ENCODE measurements at places on chromosomes 3 and 15.

DNA sequence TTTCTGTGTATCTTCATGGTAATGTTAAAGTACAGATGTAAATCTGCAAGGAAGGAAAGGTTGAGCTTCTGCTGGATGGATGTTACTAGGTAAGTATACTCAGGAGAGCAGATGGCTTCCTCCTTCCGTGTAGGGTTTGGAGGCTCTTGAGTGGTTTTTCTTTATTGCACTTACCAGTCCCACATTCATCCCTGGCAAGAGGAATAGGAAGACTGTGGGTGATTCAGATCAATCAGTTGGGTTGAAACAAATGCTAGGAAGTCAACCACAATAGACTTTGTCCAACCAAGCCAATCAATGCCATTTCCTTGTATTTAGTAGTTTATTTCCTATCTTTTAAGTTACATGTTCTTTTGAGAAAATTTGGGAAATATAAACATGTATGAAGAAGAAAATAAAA lies 26.6 kb downstream of the MYZAP start:
- DNase-seq: no peak

DNA sequence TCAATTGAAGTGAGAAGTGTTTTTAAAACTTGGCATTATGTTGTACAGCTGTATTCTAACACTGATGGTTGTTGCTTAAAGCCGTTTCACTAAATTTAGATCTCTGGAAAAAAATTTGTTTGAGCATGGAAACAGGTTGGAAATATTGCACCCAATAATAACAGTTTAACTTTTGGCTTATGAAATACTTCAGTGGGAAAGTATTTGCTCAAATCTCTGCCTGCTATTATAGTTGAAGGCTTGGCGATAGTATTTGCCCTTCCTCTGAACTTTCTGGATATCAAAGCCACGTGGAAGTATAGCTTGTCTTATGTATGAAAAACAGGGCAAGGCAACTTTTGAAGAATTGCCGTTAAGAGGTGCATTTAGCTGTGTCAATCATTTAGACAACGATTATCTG lies 270.3 kb upstream of the LRRFIP2 start:
- no peak for DNase-seq

GRCh38 chr15:62566248-62566647 lies 401.2 kb upstream of the C2CD4B start:
- no peak for DNase-seq

GRCh38 chr3:126983276-126983652 lies 349 bp downstream of the PLXNA1 start:
- no peak for DNase-seq

GRCh38 chr15:65033659-65034269 lies 4.3 kb upstream of the MTFMT start:
- peak; percentile 37 for DNase-seq

DNA sequence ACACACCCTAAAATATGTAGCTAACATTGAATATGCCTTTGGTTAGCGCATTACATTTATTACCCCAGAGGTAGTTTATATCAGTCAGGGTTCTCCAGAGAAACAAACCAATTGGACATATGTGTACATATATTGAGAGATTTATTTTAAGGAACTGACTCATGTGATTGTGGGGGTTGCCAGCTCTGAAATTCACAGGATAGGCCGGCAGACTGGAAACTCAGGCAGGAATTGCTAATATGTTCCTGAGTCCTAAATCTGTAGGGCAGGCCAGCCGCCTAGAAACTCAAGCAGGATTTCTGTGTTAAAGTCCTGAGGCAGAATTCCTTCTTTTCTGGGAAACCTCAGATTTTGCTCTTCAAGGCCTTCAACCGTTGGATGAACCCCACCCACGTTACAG lies 189.7 kb downstream of the CDIN1 start:
- DNase-seq: no peak

GRCh38 chr3:177887475-177887874 lies 648.8 kb upstream of the KCNMB2 start:
- DNase-seq: no peak
